ENCODE measurements at places on chromosomes 5 and 9.

- DNase-seq: no peak
Observed at GRCh38 chr9:108356806-108357205, 499.0 kb downstream of the ACTL7B start.

DNA sequence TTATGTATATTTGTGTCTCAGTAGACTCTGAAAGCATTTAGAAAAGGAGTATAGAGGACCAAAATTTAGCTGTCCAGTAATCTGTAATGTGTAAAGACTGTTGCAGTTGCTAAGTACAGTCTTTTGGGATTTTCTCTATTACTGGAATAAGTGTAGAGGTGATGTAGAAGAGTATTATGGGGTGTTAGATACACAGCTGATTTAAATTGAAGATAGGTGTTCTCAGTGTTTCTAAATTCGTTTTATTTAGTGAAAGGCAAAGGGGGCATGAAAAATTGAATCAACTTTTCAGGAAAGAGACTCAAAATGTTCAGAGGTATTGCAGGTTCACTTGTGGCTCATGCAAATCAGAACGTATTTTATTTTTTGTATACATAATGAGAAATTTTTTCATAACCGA, 13.6 kb downstream of the SMAD5 start:
- DNase-seq: no peak

DNA sequence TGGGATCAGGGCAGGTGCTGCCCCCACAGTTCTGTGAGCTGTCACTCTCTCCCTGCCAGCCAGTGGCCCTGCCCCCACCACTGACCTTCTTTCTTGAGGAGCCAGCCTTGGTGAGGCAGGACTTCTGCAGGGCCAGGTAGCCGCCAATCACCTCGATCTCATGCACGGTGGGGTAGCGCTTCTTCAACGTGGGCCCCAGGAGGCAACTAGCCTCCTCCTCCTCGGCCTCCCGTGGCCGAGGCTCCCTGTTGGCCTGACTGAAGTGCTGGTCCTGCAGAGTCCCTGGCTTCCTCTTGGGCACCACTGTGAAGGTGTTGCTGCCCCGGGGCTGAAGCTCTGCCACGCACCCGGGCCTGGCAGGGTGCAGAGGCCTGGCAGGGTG, 1.6 kb downstream of the TPRN start:
- no peak for DNase-seq

GRCh38 chr9:131639769-131640437, 94.6 kb downstream of the PRRT1B start:
- DNase-seq: no peak

DNA sequence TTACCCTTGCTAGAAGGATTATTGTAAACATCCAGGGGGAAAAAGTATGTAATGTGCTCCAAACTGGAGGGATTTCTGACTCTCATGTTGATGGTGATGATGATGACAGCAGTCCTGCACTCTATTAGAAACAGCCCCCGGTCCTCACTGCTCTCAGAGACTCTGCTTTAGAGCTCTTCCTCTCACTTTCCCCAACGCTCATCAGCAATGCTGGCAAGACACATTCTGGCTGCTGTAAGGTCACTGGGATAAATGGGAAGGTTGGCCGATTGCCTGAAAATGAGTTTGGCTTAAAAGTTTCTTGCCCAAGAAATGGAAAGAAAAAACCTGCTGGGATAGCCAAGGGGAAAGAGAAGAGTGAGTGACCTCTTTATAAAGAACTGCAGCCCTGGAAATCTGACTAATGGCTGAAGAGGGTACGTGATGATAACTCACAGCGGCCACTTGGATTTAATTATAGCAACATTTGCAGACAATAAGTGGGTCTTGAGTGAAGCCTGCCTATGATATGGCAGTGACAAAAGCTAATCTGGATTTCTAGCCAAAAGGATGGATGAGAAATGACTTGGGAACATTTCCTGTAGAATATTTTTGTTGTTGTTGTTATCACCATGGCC, 235.8 kb downstream of the TMEM38B start:
- no peak for DNase-seq

DNA sequence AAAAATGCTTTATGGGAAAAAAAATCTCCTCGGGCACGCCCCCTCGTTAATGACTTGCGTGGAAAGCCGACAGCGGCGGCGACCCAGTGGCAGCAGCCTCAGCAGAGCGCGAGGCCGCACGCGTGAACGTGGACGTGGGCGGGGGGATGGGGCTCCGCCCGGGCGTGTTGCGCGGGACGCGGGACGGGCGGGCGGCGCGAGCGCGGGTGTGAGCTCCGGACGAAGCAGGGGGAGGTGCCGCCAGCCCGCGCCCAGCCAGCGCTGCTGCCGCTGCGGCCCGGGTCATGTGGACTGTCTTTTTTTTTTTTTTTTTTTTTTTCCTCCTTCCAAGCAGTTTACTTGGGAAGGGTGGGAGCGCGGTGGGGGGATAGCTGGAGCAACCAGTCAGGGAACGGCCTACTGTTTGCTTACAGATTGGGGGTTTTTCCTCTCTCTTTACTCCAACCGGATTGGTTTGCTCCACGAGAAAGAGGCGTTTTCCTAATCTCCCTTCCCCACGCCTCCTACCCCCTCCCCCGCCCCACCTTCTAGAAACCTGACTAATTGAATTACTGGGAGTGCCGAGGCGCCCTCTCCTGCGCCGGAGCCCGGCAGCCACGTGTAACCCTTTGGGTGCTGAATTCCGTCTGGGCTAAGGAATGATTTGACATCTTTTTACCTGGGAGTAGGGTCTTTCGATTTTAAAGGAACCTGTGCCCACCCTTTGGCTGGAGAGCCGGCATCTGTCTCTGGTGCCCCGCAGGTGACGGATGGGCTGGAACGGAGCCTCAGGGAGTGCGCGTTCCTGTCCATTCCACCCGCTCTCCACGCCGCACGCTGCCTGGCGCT, 1.7 kb upstream of the EFNA5 start:
- DNase-seq: no peak

- no peak for DNase-seq
Observed at GRCh38 chr5:134570886-134571285, 45.4 kb downstream of the JADE2 start.

GRCh38 chr9:11992866-11993265, 700.3 kb upstream of the TYRP1 start:
- no peak for DNase-seq

GRCh38 chr9:27393054-27393846, 96.3 kb upstream of the EQTN start:
- DNase-seq: no peak

- DNase-seq: no peak
Observed at GRCh38 chr9:135830496-135830895, 76.8 kb downstream of the CAMSAP1 start.

GRCh38 chr5:139985733-139986132, 57.4 kb downstream of the NRG2 start:
- no peak for DNase-seq

- DNase-seq: no peak
Observed at GRCh38 chr5:135234666-135235401, 164.2 kb downstream of the MACROH2A1 start.

DNA sequence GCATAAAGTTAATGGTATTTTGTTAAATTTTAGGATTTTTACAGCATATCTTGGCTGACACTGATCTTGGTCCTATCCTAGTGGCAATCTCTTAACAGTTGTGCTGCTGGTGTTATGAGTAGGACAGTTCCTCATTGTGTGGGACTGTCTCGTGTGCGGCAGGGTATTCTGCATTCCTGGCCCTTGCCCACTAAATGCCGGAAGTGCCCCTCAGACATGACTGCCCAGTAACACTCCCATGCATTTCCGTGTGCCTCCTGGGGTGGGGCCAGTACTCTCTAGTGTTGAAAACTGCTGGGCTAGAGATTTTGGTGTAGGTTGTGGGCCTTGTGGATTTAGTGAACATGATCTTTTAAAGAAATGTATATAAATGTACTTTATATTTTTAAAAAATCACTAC, 227.1 kb upstream of the DMRT1 start:
- no peak for DNase-seq

GRCh38 chr9:104896131-104896530, 31.8 kb downstream of the ABCA1 start:
- no peak for DNase-seq

- no peak for DNase-seq
Observed at GRCh38 chr5:66149950-66150349, 5.8 kb downstream of the SREK1 start.

DNA sequence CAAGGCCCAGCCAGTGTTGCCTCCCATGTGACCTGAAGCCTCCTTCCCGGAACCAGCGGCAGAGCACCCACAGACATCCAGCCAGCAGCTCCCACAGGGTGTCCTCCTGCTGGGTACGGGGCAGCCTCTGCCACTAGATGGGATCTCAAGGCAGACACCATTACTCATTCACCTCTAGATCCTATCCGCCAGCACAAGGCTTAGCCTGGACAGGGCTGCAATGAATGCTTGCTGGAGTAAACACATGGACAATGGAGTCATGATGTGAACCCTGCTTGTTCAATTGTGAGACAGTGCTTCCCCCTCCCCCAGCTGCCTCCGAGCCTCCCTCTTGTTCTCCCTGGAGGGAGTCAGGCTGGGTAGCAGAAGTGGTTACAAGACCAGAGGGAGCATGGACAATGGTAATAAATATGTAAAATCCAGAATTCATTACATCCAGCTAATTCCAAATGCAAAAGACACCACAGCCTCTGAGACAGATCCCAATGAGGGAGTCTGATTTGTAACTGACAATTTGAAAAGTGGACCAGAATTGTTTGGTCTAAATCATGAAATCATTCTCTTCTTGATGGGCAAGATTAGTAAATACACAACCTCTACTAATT, 132.0 kb downstream of the CRB2 start:
- no peak for DNase-seq

- no peak for DNase-seq
Observed at GRCh38 chr9:89595646-89596045, 9.2 kb upstream of the GADD45G start.

DNA sequence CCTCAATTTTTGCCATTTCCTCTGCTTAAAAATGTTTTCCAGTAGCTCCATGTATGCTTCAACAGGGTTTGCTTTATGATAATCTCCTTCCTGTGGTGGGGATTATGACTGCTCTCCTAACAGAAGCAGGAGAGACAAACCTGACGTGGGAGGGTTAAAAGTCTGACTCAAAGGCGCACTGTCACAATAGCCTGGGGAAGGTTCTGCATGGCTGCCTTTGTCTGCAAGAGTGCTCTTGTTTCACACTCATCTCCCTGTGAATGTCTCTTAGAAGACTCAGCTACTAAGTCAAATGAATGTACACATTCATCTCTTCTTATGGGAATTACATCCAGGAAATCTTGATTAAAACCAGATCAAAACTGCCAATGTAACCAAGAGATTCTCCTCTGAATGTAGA, 90.9 kb upstream of the MTAP start:
- DNase-seq: no peak

GRCh38 chr5:124494540-124495116, 251.8 kb downstream of the ZNF608 start:
- no peak for DNase-seq

DNA sequence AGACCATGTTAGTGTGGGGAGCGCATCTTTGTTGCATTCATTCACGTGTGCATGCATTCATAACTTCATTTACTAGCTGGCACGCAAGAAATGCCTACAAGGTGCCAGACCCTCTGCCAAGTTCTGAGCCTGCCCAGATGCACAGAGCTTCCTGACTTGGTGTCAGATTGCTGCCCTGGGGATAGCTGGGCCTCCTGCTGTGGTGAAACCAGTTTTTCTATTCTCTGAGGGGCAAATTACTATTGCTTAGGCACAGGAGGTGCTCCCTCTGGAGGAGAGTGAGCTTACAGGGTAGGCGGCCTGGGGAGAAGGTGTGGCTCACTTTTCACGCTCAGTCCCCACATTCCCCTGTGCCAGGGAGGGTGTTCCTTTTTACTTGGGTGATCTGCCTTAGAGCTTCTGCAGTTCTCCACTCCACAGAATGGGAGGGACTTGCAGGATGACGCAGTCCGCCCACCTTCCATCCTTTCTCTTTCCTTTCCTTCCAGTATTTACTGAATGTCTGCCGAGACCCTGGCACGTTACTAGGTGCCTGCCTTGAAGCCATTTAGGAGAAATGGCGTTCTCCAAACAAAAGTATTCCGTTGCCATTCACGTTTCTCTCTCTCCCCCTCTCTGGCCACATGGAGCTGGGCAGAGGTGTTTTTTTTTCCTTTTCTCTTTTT, 27.9 kb upstream of the CTNNA1 start:
- DNase-seq: no peak

DNA sequence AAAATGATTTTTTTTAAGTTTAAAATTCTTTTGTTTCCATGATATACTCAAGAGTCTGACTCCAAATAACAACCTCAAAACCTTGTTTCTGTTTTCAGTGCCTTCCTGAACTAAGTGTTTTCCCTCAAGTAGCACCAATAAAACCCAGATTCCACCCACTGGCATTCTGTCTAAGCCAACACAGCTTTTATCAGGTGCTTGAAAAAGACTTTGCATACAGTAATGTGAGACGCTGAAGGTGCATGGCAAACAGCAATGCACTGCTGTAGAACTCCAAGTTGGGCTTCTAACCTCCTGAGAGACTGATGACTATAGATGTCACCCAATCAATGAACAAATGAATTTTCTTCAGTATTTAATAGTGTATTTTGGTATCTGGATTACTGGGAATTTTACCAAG, 95.7 kb downstream of the NFIB start:
- no peak for DNase-seq

- no peak for DNase-seq
Observed at GRCh38 chr5:29051509-29051908, 2013.1 kb upstream of the CDH9 start.

DNA sequence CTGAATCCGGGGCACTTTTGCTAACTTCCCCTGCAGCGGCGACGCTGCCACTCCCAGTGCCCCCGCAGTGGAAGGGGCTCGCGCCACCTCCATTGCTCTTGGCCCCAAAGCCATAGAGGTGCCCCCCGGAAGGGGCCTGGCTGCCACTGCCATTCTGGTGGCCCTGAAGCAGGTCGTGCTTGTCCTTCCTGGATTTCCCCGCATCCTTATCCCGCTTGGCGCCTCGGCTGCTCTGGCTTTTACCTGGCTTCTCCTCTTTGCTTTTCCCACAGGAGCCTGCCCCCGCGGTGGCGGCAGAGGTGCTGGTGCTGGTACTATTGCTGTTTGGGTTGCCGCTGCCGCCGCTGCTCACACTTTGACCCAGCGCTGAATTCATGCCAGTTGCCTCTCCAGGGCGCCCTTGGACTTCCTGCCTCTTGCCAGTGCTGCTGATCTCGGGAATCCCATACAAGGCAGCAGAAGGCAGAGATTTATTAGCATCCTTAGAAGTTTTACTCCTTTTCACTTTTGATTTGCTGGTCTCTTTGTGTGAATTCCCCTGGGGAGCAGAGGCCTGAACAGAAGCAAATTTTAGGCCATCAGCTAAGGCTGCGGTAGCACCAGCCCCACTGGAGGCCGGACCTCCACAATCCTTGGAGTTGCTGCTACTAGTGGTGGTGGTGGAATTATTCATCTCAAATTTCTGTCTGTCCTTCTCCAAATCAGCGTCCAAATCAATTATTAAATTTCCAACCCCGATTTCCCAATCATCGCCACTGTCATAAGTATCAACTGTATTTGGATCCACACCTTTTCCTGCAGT, 2.1 kb downstream of the ZNF608 start:
- DNase-seq: no peak
